Fibroblast of upper back skin (primary cell): ENCODE measurements at places on chromosomes 3 and 15.

DNA sequence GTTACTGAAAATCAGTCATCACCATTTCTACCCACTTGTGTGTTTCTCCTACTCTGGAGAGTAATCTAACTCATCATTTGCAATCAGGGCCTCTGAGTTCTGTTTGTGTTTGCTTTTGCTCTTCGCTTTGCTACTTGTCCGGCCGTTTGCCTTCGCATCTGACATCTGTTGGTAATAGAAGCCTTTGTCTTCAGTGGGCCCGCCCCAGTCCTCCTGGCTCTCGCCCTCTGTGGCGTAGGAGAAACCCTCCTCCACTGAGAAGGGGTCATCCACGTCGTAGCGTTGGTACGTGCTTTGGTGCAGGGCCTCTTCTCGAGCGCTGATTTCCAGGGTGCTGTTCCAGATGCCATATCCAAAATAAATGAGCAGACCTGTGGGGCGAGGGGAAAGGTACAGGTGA lies 48.3 kb downstream of the CLDN11 start:
- no peak for DNase-seq

DNA sequence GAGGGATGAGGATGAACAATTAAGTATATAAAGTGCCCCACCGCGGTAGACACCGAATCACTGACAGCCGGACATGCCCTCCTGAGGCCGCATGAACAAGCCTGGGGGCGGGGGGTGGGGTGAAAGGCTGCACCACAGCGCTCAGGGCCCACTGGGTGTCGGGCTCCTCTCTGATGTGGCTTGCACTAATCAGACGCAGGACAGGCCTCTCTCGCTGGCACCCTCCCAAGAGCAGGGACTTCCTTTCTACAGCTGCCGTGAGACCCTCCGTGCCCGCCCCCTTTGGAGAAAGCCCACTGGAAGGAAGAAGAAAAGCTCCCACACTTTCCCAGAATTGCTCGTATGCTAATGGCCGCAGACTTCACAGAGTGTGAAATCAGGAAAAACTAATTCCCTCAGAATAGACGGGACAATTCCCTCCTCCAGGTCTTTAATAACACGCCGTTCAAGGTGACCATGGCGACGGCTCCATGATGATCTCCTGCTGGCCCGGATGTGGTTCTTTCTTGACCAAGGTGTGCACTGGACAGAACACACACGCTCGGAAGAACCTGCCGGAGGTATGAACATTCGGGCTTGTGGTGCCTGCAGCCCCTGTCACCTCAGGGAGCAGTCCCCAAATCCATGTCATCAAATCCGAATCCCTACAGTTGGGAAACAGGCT lies 32.0 kb downstream of the IQSEC1 start:
- DNase-seq: no peak

GRCh38 chr3:5122741-5123706 lies 932 bp downstream of the ARL8B start:
- peak; percentile 30 for DNase-seq

- peak; percentile 43 for DNase-seq
Observed at GRCh38 chr3:183247011-183247589, 6.0 kb upstream of the B3GNT5 start.

DNA sequence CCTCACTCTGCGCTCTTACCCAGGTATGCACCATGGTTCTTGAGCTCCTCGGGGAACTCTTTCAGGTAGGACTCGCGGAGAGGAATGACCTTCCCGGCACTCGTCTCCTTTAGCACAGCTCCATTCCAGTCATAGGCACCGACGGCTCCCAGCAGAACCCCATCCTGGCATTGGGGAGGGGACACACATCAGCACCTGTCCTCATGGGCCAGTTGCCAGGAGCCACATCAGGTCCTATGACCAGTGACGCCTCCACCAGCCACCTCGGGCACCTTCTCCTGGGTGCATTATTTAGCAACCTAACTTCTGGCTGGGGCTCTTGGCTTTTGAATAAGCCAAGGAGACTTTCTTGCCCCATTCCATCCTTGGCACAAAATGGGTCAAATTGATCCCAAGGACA lies 61.9 kb downstream of the FEM1B start:
- no peak for DNase-seq
